ENCODE measurements at places on chromosomes 4 and X.

DNA sequence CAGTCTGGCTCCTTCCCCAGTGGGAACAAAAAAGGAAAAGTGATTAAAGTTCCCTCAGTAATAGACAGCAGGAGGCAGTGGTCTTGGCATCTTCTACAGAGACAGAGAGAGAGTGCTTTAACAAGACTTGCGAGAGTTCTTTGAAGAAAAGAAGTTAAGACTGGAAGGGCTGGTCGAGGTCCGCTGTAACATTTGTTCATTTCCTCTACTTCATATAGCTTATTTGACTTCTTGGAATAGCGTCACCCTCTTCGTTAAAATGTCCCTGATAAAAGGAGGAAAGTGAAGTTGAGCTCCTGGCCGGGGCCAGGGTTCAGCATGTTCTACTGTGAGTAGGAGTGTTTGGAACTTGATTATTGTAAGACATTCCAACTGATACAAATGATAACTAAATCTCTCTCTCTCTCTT, 179.8 kb downstream of the SLIT2 start:
- no peak for DNase-seq

- DNase-seq = no peak
Measured at GRCh38 chr4:19927381-19927780, 324.3 kb upstream of the SLIT2 start.

GRCh38 chrX:108216405-108216804, 124.8 kb downstream of the ATG4A start:
- DNase-seq = no peak

GRCh38 chr4:113811359-113811758, 49.8 kb upstream of the CAMK2D start:
- DNase-seq = no peak

DNA sequence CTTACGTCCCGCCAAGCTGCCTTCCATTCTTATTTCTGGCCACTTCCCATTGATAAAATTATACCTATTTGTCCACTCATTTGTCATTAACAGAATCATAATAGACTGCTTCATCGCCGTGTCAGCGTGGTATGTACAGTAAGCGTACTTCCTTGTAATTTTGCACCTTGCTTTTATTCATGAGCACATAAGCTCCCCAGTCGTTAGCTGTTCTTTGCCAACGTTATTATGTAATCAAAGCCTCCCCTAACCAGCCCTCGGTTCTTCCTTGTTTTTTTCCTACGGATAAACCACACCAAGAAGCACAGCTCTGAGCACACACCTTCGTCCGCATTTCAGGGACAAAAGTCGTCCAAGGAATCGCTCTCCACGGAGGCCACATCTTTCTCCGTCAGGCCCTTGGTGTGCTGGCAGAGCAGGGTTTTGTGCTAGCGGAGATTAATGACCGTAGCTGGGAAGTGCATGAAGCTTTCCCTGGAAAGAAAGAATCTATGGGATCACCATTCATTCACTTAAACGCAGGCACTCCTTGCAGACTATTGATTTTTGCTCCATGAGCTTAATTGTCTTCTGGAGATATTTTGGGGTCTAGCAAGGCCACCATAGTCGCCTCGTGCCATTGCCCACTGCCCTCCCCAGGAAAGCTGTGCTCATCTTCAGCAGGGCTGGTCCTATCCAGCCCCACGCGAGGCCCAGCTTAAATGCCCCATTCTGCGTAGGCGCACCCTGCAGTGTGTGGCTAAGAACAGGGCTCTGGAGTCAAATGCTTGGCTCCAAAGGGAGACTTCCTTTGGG, 200.9 kb upstream of the PSAPL1 start:
- no peak for DNase-seq

GRCh38 chrX:93985344-93986307, 311.6 kb downstream of the FAM133A start:
- DNase-seq = no peak

- no peak for DNase-seq
Measured at GRCh38 chr4:17096692-17097091, 198.2 kb upstream of the LDB2 start.

- no peak for DNase-seq
Measured at GRCh38 chr4:90159193-90159592, 32.0 kb downstream of the CCSER1 start.

DNA sequence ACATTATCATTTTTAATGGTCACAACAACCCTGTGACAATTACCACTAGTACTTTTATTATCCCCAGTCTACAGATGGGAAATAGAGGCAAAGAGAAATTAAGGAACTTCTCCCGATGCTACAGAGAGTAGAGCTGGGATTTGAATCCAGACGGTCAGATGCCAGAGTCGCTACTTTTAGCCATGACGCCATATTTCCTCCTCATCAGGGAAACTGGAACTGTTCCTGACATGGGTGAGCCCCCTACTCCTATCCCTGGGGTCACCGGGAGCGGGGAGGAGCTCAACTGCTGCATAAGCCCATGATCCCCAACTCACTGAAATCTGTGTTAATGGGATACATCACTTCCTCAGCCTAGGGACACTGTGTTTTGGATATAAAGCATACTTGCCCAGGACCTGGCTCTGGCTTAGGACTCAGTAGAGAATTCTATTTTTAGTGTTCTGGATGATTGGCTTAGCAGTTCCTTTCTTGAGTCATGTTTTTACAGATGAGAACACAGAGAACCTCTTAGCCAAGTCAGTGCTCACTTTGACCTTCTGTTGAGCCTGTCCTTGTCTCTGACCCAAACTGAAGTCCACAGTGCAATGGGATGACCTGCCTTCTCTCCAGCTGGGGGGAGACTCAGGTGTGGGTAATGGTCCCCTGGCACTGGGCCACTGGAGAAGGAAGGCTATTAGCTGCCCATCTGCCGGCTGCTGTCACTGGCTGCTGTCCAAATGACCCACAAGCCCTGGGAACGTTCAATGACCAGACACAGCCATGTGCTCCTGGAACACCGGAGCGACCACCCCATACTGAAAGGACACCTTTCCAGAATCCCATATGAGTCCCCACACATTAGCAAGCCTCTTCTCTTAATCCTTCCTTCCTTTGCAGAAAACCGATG, 90.8 kb upstream of the SHISA3 start:
- no peak for DNase-seq

- no peak for DNase-seq
Measured at GRCh38 chrX:20968996-20969395, 405.2 kb upstream of the CNKSR2 start.

DNA sequence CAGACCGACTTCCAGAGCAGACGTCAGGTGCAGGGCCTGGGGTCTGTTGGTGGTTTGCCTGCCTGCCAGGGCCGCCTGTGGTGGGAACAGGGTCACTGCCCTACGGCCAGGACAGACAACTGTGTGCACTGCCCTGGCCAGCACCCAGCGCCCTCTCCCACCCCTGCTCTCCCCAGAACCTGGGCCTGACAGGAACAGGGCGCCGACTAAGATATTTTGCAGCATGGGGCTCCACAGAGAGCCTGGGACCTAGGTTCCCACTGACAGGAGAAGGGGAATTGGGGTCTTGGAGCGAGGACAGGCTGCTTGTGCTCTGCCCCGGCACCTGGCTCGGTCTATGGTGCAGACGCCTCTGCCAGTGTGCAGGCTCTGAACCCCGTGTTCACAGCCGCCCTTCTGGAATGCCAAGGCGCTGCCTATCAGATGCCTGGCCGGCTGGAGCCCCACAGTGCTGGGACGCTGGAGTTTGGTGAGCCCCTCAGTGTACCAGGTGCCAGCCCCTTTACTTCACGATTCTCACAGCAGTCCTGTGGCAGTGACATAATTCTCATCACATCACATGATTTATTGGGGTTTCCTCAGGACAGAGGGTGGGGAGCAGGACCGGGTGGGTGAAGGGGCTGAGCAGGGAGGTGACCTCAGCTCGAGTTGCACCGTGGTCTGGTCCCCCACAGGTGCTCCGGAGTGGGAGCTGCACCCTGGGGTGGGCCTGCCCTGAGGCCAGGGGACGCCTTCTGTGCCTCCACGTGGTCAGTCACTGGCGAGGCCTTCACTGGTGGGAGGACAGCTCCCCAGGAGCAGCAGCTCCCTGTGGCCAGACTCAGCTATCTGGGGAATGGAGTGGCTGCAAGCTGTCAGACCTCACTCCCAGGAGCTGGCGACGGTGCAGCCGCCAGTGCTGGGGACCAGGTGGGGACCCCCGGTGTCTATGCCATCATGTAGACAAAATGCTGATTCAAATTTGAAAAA, 113.8 kb upstream of the LRPAP1 start:
- DNase-seq = no peak

DNA sequence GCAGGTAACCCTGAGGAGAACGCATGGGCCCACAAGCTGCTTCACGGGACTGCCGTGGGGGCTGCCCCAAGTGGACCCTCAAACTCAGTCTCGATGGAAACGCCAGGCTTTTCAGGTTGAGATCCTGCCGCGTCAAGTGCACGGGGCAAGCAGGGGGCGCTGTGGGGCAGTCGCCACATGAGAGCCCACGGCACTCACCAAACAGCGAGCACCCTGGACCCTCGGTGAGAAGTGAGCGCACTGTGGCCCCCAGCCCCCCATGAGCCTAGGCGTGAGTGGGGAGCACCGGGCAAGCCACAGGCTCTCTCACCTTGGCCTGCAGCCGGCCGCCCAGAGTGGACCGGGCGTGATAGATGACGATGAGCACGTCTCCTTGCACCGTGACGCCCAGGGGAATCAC, 50.9 kb upstream of the CPLX1 start:
- DNase-seq = no peak

GRCh38 chr4:25925486-25926201, 11.6 kb downstream of the SMIM20 start:
- DNase-seq = no peak

GRCh38 chrX:12352922-12353321, 214.6 kb downstream of the FRMPD4 start:
- DNase-seq = no peak

All from skin of body (tissue), 3 donors.